ENCODE measurements at places on chromosomes 16 and 17. TPM values are rescaled to one million over a fixed set of nuclear protein-coding genes. Genes with fewer than 3 reads are reported as not detected.

DNA sequence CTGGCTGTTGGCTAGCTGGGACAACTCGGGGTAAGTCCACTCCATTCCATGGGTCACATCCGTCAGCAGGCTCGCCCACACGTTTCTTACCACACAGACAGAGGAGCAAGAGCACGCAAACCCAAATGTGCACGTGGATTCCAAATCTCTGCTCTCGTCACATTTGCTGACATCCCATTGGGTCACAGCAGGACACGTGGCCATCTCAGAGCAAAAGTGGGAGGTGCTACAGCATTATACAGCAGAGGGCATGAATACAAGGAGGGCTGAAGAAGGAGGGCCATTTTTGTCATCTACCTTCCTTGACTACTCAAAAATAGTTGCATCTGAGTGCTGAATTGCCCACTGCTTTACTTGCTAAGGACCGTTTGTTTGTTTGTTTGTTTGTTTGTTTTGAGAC, 84.7 kb downstream of the RBBP6 start:
- no peak for DNase-seq

DNA sequence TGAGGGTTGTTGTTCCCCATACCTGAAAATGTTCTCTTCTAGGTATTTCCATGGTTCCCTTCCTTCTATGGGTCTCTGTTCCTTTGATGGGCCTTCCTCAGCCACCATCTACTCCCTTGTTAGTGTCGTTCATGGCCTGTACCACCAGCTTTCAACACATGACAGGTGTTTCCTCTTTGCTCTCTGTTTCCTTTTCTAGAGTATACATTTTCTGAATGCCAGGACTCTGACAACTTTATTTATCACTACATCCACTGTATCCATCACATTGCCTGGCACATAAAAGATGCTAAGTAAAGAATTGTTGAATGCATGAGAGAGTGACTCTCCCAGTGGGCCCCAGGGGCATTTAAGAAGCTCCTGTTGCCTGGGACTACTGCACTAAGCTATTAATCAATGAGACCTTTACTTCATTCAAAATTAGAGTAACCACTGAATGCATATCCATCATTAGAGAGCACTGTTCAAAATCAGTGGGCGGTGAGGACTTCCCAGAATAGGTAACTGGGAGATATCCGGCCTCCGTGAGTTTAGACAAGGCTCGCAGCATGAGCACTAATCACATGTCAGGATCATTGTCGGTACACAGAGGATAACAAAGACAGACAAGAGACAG, 255.0 kb downstream of the CBLN1 start:
- DNase-seq = no peak

DNA sequence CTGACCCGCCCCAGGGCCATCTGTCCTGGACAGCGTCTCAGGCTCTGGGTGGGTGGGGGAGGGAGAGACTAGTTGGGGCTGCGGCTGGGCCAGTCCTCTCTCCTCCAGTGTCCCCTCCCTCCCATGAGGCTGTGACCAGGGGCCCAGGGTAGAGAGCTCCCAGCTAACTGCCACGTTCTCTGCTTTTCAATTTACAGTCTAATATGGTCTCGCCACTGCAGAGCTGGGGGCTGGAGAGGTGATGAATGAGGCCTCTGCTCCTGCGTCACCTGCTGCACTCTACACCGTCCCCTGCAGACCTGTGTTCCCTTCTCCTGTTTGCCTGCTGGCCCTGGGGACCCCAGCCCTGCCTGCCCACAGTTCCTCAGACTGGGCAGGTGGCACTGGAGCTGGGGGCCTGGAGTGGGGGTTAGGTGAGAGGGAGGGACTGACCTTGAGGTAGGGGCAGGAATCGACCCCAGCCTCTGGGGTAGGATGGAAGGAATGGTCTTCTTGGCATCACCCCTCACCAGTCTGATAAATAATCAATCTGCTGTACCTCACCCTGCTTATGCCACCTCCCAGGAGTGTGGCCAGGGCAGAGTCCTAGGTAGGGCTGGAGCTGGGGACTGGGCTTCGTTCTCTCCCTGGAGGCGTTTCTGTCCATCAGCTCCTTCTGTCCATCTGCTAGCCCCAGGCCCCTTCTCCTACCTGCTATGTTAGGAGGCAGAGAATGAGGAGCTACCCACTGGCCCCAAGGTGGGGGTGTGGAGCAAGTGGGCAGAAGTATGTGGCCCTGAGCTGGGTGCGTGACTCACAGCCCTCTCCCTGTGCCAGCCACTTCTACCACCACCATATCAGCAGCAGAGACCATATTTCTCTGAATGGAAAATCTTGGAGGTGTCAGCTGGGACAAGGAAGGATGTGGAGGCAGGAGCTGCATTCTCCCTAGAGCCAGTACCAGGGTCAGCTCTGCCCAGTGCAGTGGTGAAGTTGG, 12.9 kb downstream of the SEZ6 start:
- DNase-seq = no peak

DNA sequence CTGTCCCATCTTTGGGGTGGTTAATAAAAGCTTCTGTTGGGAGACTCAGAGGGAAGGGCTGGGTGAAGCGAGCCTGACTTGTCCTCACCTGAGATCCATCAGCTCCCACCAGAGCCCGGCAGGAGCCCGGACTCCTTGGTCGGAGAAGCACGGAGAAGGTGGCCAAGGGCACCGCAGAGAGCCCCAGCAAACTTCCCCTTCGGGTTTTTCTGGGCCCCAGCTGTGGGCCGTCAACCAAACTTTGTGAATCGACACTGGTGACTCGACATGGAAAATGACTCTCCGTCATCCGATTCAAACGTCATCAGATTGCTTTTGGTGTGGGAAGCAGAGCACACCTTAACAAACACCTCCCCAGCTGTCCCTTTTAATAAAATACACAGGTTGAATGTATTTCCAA, 21.4 kb downstream of the ENPP7 start:
- no peak for DNase-seq

DNA sequence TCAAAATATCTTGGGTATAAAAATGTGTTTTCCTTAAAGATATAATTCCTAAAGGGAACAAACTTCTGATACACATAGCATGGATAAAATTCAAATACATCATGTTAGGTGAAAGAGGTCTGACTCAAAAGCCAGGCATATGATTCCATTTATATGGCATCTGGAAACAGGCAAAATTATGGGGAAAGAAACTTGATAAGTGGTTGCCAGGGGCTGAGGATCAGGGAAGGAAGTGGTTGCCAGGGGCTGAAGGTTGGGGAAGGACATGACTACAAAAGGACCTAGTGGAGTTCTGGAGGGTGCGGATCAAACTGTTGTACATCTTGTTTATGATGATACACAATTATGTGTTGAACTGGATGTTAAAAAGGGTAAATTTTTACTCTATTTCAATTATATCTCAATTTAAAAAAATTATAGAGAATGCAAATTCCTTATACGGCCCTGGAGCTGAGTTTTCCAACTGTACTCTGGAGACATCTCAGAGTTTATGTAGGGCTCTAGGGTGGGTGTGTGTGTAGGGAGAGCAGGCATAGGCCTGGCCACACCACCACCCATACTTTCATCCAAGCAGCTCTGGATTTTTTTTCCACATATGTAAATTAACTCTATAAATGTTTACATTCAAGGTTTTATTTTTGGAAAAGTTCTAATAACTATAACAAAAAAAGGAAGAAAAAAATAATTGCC, 55.0 kb downstream of the AMFR start:
- DNase-seq = no peak

DNA sequence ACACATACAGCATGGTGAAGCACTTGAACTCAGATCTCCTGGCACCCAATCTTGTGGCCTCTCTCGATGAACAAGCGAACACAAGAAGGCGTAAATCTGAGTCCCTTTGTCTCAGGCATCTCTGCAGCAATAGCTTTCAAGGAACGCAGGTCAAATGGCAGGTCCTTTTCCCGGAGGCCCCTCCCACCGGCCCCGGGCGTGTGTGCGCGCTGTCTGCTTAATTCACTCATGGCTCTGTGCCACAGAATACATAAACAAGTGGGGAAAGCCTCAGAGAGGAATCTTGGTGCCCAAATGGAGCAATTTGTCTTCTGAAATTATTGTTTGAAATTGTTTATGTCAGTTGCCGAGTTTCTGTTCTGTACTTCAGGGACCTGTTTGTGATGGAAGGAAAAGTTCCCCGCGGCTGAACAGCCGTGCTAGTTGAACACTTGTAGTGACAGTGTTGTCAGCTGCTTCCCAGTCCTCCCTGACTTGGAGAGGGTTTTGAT, 14.8 kb downstream of the MYOCD start:
- DNase-seq = peak; percentile 25

DNA sequence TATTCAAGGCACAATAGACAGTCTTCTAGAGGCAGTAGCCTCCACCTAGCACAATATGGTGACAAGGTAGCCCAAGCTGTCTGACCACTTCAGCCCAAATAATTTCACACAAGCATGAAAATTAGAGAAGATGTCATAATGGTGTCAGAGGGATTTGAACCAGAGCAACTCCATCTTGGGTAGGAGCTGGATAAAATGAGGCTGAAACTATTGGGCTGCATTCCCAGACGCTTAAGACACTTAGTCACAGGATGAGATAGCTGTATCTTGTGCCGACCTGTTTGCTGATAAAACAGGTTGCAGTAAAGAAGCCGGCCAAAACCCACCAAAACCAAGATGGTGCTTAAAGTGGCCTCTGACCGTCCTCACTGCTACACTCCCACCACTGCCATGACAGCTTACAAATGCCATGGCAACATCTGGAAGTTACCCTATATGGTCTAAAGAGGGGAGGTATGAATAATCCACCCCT, 192.6 kb downstream of the CPPED1 start:
- no peak for DNase-seq

GRCh38 chr16:23511731-23512130, 1.4 kb upstream of the GGA2 start:
- DNase-seq = no peak

GRCh38 chr16:23781176-23781575, 26.4 kb downstream of the CHP2 start:
- no peak for DNase-seq

DNA sequence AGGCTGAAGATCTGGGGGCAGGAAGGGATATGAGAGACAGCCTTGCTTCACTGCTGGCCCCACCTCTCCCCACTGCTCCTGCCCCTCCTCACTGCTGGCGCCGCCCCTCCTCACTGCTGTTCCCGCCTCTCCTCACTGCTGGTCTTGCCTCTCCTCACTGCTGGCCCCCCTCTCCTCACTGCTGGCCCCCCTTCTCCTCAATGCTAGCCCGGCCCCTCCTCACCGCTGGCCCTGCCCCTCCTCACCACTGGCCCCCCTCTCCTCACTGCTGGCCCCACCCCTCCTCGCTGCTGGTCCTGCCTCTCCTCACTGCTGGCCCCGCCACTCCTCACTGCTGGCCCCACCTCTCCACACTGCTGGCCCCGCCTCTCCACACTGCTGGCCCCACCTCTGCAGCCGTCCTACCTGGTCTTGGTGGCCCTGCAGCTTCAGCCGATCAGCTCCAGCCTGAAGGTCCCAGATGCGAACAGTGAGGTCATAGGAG, 9.5 kb upstream of the PAM16 start:
- no peak for DNase-seq

The PTX4 gene
- not detected for polyA plus RNA-seq

The C1QTNF8 gene
- not detected for polyA plus RNA-seq

The PLLP gene
- polyA plus RNA-seq = 10.6 TPM

The RAB11FIP4 gene
- 1.6 TPM for polyA plus RNA-seq

The CTRB1 gene
- not detected for polyA plus RNA-seq

The CAPNS2 gene
- polyA plus RNA-seq = not detected

The IGF2BP1 gene
- polyA plus RNA-seq = not detected

Data from heart right ventricle (tissue), 16 donors.